ENCODE measurements at places on chromosomes 7 and 10.

- DNase-seq, result no peak
Observed at GRCh38 chr10:9228771-9229170, 1174.3 kb downstream of the GATA3 start.

- no peak for DNase-seq
Observed at GRCh38 chr7:26429168-26429567, 137.5 kb downstream of the SNX10 start.

- peak; percentile 56 for DNase-seq
Observed at GRCh38 chr7:2012044-2012900, 220.5 kb downstream of the MAD1L1 start.

- no peak for DNase-seq
Observed at GRCh38 chr7:89623018-89623672, 531.1 kb upstream of the STEAP1 start.

DNA sequence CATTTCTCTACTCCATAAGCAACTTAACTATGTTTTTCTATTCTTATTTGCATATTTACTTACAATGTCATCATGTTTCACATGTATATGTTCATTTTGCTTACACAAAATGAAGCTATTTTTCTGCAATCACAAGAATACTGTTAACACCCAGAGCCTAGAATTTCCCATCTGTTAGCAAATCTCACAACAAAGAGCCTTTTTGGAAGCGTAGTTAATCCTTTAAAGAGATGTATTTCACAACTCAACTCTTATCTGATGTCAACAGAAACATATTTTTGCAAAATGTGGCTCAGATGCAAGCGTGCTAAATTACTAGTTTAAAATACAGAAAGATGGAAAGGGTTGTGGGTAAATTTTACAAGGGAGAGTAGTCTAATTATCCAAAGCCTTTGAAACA, 110.6 kb upstream of the COL1A2 start:
- DNase-seq, result no peak

- no peak for DNase-seq
Observed at GRCh38 chr7:66869660-66870450, 51.2 kb upstream of the TMEM248 start.

DNA sequence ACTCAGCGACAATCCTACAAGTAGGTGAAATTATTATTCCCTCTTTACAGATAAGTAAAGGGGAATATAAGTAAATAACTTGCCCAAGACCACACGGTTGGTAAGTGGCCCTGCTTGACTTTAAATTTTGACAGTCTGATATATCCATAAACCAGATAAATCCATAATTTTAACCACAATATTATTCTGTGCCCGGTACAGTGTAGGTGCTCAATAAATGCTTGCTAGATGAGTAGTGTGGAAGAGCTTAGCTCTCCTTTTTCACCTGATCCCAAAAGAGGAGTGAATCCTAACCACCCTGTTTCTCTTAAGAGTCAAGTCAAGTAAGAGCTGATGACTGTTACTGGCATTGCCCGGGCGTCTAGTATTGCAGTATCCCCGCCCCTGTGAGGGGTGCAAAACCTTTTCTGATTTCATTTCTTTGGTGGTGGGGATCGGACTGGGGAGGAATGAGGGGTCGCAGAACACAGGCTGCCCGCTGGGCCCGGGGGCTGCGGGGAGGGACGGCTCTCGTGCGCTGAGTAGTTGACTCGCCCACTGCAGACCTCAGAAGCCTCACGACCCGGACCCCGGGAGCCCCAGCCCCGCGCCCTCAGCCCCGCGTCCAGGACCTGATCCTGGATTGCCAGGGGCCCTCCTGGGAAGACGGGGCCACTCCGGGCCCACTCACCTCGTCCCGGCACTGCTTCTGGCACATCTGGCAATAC, 490 bp downstream of the KIN start:
- DNase-seq, result no peak

GRCh38 chr7:130379921-130380860, at the start of gene CPA1:
CPA1 (plus strand) TSS chr7:130380494; CDS start chr7:130380521, 27 bp downstream.
- no peak for DNase-seq

DNA sequence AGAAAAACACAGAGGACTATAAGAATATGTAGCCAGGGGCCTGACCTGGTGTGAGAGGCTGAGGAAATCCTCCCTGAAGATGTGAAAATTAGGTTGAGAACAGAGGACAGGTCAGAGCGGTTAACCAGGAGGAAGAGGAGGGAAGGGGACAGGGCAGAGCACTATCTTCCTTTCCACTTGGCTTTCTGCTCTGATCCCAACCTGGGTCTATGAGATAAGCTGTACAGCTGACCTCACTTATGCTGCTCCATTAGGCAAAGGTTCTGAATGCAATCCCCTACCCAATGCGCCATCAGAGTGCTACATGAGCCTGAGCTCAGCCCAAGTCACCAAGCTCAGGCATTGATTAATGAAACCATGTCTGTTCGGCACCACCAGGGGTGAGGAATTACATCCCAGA, 10.5 kb downstream of the LIPA start:
- DNase-seq, result no peak

DNA sequence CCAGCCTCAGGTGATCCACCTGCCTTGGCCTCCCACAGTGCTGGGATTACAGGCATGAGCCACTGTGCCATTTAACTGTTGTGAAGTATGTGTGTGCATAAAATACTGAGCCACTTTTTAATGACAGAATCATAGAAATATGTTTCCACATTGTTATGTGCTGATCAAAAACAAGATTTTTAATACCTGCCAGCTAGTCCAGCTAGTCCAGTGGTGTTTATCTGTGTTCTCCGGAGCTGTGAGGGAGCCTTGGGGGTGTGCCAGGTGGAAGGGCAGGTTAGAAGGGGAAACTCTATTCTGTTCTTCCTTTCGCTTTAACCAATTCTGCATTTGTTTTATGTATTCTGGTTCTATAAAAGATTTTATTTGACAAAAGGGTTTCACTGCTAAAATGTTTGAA, 7.0 kb downstream of the FAM221A start:
- no peak for DNase-seq

All from right cardiac atrium (tissue), 5 donors.